ENCODE measurements at places on chromosomes 2 and 18.

DNA sequence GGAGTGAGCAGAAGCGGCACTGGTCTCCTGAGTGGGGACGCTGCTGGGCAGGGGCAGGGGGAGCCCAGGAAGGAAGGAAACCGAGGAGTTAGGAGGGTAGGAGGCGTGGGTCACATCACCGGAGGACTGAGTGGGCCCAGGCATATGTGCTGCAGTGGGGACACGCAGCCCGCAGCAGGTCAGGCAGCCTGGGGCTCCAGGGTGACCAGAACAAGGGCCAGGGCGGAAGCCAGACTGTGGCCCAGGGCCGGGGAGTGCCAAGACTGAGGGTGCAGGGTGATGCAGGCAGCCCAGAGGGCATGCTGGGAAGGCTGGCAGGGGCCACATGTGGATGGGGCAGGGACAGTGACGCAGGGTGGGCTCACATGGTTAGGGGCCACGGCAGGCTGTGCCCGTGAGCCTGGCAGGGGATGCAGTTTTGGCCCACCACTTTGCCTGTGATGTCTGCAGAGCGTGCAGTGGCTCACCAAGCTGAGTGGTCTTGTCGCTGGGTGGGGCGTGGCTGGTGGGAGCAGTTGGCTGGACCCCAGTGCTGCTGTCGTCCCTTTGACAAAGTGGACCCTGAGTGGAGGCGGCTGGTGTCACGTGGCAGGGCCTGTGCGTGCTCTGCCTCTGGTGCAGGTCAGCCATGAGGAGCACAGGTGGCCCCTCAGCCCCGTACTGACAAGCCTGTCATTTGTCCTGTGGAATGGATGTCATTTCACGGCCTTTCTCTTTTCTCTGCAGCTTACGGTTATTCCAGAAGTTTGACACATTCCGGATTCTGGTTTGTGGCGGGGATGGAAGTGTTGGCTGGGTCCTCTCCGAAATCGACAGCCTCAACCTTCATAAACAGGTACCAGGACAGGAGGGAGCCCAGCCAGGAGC is 87.1 kb downstream of the DGKD start:
- DNase-seq, result no peak

- DNase-seq, result peak; percentile 45
These were observed 31.1 kb upstream of the STK39 start for GRCh38 chr2:168278424-168278888.

DNA sequence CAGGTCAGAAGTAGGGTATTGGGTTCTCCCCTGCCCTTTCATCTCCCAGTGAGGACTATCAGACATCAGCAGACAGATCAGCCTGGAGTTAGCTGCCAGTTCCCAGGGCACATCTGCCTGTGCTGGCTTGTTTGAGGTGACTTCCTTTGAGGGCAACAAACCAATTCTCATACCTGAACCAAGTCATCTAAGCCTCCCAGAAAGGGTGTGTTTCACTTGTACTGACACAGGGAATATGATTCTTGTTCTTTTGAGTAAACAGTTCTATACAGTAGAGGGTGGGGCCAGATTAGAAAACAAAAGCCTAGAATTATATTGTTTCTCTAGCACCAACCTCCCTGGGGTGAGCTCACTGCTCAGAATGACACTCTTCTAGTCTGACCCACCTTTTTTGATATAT is 591.9 kb downstream of the SLC4A3 start:
- no peak for DNase-seq

DNA sequence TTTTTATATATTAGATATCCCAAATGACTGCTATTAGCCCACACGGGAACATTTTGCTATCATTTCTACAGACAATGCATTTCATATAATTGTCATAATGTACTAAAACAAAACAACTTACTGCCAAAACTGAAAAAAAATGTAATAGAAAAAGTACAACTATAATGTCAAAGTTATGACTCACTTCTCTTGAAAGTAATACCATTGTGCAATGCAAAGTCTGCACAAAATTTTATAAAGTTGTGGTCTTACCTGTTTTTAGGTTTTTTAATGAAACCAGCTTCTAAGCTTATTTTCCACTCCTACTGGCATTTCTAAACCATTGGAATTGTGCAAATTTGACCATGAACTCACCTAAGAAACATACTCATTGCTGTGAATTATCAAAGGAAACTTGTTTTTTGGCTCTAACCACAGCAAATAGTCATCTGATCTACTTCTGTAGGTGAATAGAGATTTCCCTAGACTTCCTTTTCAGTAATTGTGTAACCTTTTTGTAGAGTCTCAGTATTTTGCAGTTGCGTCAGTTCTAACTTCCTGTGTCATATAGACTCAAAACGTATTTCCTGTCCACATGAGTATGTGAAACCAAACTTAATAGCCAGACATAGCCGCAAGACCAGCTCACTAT is 31.9 kb upstream of the TFPI start:
- DNase-seq, result no peak

DNA sequence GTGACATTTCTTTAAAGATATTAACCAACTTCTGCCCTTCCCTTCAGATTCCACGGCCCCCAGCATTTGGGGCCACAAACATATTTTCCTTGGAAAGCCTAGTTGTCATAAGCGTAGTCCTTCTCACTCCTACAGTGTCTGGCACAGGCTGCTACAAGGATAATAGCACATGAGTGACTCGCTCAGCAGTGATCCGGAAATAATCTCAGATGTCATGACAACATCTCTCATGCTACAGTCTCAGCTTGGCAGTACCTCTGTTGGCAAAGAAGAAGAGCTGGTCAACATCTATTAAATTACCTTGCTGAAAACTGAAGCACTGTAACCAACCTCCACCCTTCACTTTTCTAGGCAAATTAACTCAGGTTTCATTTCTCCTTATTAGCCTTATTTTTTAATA is 351.7 kb downstream of the RAD51AP2 start:
- DNase-seq, result peak; percentile 21

Measured in AG09309 (cell line).